ENCODE measurements at places on chromosomes 16 and 17. TPM values are rescaled to one million over a fixed set of nuclear protein-coding genes. Genes with fewer than 3 reads are reported as not detected.

DNA sequence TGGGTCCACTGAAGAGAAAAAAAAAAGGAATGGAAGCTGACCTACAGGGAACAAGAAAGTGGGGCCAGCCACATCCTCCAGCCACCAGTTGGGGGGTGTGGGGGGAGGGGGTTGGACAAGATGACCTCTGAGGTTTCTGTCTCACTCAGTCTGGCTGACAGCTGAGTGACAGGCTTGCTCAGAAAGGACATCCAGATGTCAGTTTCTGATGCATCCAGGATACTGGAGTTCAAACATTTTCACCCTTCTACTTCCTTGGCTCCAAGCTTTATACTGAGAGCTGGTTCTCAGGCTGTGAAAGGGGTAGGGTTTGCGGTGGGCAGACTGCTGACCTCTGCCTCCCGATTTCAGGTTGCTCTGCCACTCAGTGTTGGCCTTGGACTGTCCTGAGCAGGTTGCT, 2178.3 kb downstream of the TP53TG3F start:
- no peaks in the 10 kb centered on the region for H3K27me3 ChIP-seq
- H3K27ac ChIP-seq: no peak overlapping the region
- DNase-seq: no peak
- H3K36me3 ChIP-seq: no peaks in the 10 kb centered on the region
- H3K4me3 ChIP-seq: no peak overlapping the region

DNA sequence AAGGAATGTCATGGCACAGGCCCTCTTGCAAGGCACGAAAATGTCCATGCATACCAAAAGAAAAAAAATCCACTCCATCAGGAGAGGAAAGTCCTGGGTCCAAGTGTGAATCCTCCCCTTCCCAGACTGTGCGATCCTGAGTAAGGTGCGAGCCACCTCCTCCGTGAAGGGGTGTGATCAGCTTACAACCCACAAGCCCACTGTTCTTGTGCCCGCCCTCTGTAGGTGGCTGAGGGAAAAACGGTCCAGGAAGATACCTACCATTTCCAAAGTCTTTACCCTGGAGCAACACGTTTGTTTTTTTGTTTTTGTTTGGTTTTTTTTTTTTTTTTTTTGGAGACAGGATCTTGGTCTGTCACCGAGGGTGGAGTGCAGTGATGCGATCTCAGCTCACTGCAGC, 116.5 kb downstream of the ZNF423 start:
- H3K36me3 ChIP-seq: no peaks in the 10 kb centered on the region
- H3K27me3 ChIP-seq: no peaks in the 10 kb centered on the region
- no peak overlapping the region for H3K4me3 ChIP-seq

DNA sequence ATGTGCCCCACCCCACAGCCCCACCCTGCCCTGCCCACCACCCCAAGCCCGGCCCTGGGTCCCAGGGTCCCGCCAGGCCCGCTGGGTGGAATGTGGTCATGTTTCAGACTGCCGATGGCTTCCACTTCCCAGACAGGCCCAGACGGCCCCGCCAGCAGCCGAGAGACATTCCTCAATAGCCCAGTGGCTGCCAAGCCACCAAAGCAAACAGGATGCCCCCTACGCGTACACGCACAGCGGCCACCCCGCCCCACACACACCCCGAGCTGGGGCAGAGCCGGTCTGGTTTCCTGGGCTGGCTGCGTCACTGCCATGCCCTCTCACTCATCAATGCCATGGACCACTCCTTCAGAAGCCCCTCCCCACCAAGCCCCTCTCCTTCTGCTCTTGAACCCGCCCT, 1.2 kb upstream of the KRT17 start:
- no peak for DNase-seq
- no peaks in the 10 kb centered on the region for H3K4me1 ChIP-seq
- H3K27ac ChIP-seq: no peak overlapping the region
- no peaks in the 10 kb centered on the region for H3K36me3 ChIP-seq
- no peak overlapping the region for H3K4me3 ChIP-seq

The SEPTIN1 gene
- 4.5 TPM for total RNA-seq

DNA sequence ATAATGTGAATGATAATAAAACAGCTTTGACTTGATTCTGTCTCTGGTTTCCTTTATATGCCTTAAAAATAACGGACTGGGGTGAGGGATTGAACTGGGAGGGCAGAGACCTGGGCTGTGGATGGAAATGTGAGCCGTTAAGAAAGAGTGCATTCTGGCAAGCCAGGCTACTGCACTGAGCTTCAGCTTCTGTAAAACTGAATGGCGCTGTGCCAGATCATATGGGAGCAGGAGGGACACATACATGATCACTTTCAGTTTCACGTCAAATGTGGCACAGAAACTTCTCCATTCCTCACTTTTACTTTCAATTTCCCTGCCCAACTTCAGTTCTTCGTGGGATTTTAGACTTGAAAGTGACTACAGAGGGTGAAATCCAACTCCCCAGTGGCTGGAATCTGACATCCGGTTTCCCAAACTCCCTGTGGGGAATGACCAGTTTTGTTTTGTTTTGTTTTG, 1.1 kb downstream of the MT2A start:
- H3K36me3 ChIP-seq: no peaks in the 10 kb centered on the region
- H3K27me3 ChIP-seq: no peaks in the 10 kb centered on the region
- peaks cover 11% of the 10 kb centered on the region for H3K4me1 ChIP-seq
- H3K4me3 ChIP-seq: peak overlapping the region; percentile 54

DNA sequence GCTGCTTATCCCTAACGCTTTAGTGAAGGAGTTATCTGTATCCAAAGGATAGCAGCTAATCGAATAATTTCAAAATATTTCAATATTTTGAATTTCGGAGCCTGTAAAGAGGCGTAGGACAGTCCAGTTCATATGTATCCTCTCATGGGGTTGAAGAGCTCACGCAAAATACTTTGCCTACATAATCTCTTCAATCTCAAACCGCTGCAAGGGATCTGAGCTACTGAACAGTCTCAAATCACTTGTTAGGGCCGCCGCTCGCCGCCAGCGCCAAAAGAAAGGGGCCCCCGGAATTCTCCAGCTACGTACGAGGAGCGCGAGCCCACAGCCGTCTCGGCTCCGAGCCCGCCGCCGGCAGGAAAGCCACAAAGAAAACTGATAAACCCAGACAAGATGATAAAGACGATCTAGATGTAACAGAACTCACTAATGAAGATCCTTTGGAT, 601 bp upstream of the RFWD3 start:
- DNase-seq: peak; percentile 51
- peak overlapping the region; percentile 28 for H3K27ac ChIP-seq
- H3K4me3 ChIP-seq: peak overlapping the region; percentile 100
- no peaks in the 10 kb centered on the region for H3K27me3 ChIP-seq

GRCh38 chr17:349666-350065, 2.9 kb downstream of the RPH3AL start:
- no peak overlapping the region for H3K4me3 ChIP-seq
- no peaks in the 10 kb centered on the region for H3K27me3 ChIP-seq
- no peak for DNase-seq
- H3K27ac ChIP-seq: peak overlapping the region; percentile 83
- peaks cover 16% of the 10 kb centered on the region for H3K4me1 ChIP-seq
- no peaks in the 10 kb centered on the region for H3K36me3 ChIP-seq

DNA sequence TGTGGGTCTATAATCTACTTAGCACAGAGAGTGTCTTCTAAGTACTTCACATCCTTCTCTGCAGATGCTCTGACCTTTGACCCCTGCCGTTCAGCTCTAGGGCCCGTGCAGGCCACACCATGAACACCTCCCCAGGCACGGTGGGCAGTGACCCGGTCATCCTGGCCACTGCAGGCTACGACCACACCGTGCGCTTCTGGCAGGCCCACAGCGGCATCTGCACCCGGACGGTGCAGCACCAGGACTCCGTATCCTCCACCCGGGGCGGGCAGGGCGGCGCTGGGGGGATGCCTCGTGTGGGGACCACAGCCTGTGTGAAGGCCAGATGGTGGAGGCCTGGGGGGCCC, 686 bp downstream of the MLST8 start:
- peaks cover 8% of the 10 kb centered on the region for H3K36me3 ChIP-seq
- H3K4me1 ChIP-seq: peaks cover 12% of the 10 kb centered on the region
- H3K4me3 ChIP-seq: peak overlapping the region; percentile 58
- DNase-seq: no peak
- peak overlapping the region; percentile 92 for H3K27ac ChIP-seq

The PPM1E gene
- 0.32 TPM for total RNA-seq

DNA sequence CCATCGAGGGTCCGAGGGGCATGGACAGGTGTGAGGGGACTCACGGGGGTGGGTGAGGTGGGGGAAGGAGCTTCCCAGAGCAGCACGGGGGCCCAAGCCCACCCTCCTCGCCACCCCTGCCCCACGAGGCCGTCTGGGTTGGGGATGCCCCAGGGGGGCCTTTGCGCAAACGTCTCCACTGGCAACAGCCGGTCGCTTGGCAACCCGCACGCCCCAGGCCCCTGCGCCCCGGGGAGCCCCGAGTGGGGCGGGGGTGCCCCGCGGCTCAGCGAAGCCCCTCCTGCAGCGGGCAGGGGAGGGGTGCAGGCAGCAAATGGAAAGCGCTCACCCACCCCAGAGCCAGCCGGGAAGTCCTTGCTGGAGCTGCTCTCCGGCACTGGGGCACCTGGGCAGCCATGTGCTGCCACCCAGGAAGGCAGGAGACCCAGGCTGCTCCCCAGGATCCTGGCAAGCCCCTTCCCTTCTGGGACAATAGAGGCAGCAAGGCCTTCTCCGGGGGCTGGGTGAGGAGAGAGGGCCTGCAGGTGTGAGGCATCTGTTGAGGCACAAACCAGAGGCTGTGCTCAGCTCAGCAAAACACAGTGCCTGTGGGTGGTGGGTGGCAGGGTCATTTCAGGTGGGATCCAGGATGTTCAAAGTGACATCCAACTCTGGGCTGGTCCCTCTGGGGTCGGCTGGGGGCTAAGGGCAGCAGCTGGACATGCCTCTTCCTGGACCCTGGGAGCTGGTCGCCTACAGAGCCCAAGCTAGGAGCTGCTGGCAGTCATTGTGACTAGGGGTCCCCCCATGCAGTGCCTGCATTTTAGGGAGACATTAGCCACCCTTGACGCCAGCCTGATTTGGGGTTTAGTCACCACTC, 80.9 kb upstream of the CBX4 start:
- no peaks in the 10 kb centered on the region for H3K36me3 ChIP-seq
- DNase-seq: no peak
- no peaks in the 10 kb centered on the region for H3K27me3 ChIP-seq

DNA sequence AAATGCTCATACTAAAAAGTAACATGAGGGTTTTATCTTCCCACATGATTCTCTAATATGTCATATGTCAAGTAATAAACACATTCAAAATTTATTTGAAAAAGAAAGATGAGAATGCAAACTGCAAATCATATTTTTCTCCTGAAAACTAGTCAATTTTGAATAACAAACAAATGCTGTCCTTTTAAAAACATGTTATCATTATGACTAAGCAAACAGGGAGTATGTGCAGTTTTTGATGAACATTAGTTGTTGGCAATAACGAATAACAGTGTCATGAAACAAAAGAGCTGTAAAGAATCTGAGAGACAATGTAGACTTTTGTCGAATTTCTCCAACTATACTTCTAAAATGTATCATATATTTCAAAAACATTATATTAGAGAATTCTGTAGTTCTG, 34.8 kb downstream of the RPGRIP1L start:
- no peaks in the 10 kb centered on the region for H3K36me3 ChIP-seq
- no peak for DNase-seq
- no peak overlapping the region for H3K27ac ChIP-seq
- no peak overlapping the region for H3K4me3 ChIP-seq
- no peaks in the 10 kb centered on the region for H3K4me1 ChIP-seq

DNA sequence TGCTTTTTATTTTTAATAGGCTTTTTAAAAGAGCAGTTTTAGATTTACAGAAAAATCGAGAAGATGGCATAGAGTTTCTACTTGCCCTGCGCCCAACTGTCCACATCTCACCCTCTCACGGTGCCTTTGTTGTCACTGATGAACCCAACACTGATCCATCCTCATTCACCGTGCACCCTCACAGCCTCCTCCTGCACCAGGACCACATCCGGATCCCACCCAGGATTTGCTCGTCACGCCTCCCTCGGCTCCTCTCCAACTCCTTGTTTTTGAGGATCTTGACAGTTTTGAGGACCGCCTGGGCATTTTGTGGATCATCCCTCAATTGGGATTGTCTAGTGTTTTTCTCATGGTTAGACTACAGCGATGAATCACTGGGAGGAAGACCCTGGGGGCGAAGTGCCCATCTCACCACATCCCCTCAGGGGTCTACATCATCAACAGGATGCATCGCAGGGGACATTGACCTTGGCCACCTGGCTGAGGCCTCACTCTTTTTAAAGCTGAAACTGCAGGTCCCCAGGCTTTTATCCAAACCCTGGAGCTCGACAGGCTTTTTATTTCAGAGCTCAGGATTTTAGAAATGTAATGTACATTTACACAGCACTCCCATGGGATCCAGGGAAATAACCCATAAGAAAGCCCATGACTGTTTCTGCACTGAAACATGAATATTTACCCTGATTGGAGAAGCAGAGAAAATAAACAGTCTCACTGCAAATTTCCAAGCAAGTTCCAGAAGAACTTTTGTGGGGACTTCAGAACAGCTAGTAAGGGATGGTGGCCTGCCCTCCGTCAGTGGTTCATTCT, 71.8 kb upstream of the ZNF469 start:
- H3K36me3 ChIP-seq: no peaks in the 10 kb centered on the region
- H3K4me3 ChIP-seq: no peak overlapping the region
- H3K4me1 ChIP-seq: no peaks in the 10 kb centered on the region
- no peak overlapping the region for H3K27ac ChIP-seq

- no peaks in the 10 kb centered on the region for H3K36me3 ChIP-seq
- H3K4me1 ChIP-seq: no peaks in the 10 kb centered on the region
- H3K27ac ChIP-seq: no peak overlapping the region
- no peaks in the 10 kb centered on the region for H3K27me3 ChIP-seq
Observed at GRCh38 chr17:46770818-46771560, 47.5 kb downstream of the WNT3 start.

The SMPD3 gene
- 76.5 TPM for total RNA-seq

The CLCN7 gene
- total RNA-seq: 61.5 TPM

DNA sequence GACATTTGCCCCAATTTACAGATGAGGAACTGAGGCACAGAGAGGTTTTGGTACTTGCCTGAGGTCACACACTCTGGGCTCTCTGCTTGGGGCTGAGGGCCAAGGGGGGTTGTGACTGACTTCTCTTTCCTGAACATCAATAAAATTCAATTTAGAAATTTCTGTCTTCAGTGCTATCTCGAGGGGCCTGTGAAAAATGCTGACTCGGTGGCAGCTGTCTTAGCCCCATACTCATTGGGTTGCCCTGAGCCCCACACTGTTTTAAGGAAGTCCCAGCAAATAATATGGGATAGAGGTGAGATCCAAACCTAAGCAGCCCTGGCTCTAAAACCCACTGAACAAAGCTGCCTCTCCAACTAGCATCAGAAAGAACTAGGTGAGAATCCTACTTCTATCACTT, 7.0 kb upstream of the BRCA1 start:
- H3K4me1 ChIP-seq: no peaks in the 10 kb centered on the region
- H3K27me3 ChIP-seq: no peaks in the 10 kb centered on the region
- no peak overlapping the region for H3K4me3 ChIP-seq
- no peak overlapping the region for H3K27ac ChIP-seq

- no peak for DNase-seq
- H3K4me3 ChIP-seq: no peak overlapping the region
- no peaks in the 10 kb centered on the region for H3K36me3 ChIP-seq
- H3K27ac ChIP-seq: peak overlapping the region; percentile 23
Observed at GRCh38 chr16:85562093-85562786, 50.9 kb upstream of the GSE1 start.

DNA sequence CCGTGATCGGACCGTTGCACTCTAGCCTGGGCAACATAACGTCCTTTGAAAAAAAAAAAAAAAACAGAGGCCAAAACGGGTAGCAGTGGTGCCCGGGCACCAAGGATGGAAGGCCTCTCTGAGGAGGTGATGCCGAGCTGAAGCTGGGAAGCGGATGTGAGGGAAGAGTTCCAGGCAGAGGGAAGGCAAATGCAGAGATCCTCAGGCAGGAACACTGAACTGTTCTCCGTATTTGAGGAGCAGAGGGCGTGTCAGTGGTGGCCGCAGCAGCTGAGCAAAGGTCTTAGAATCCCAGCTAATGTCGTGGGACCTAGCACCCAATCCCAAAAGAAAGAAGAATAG, 656 bp upstream of the KCTD13 start:
- H3K4me1 ChIP-seq: peaks cover 11% of the 10 kb centered on the region
- H3K27ac ChIP-seq: peak overlapping the region; percentile 68
- H3K36me3 ChIP-seq: no peaks in the 10 kb centered on the region
- no peaks in the 10 kb centered on the region for H3K27me3 ChIP-seq
- H3K4me3 ChIP-seq: peak overlapping the region; percentile 99

Data from colonic mucosa (tissue), 4 donors.